ENCODE measurements at places on chromosomes 5 and 9.

DNA sequence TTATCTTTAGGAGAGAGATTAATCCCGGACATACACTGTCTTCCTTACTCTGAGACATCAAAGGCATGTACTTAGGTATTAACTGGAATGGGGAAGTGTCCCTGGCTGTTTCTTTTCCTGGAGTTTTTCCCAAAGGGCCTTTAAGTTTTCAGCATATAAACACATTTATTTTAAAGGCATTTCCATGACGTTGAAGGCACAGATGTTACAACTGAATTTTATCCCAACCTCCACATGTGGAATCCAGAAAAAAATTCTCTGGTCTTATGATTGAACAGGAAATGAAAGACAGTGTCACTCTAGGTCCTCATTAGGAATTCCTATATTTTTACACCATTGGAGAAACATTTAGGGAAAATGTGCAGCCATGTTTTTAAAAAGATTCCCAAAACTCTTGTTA, 41.6 kb upstream of the SHOC1 start:
- DNase-seq = no peak

DNA sequence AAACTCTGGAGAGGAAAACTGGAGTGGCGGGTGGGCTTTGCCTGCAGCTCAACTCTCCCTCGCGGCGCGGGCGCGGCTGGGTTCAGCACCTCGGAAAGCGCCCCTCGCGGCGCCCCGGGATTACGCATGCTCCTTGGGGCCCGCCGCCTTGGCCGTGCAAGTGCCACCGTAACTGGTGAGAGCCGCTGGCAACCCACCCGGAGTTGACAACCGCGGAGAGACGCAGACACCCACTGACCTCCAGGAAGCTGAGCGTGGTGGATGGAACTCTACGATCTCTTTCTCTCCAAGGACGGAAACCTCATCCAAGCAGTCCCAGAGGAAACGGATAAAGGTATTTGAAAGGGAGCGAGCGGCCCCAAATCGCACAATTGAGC, 194 bp upstream of the RXFP3 start:
- DNase-seq = no peak

DNA sequence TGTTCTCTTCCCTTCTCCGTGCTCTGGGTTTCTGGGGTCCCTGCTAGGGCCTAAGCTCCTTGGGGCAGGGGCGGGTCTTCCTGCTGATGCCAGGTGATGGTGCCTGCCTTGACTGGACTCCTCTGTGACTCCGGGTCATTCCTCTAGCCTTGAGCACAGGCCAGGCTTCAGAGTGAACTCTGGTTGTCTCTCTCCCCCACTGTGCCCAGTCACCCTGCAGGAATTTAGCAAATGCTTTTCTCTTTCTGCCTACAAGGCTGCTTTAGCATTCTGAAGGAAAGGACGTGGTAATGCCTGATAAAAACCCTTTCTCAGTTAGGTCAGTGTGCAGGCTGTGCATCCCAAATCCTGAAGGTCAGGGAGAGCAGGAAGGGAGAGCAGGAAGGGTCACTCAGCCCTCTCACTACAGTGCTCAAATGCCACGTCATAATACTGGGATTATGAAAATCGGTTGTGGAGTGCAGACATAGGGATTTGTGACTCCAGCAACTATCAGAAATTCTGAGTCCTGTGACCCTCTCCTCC, 2.7 kb downstream of the CXCL14 start:
- no peak for DNase-seq

- no peak for DNase-seq
These were observed 39.8 kb downstream of the POLK start for GRCh38 chr5:75551471-75551870.

DNA sequence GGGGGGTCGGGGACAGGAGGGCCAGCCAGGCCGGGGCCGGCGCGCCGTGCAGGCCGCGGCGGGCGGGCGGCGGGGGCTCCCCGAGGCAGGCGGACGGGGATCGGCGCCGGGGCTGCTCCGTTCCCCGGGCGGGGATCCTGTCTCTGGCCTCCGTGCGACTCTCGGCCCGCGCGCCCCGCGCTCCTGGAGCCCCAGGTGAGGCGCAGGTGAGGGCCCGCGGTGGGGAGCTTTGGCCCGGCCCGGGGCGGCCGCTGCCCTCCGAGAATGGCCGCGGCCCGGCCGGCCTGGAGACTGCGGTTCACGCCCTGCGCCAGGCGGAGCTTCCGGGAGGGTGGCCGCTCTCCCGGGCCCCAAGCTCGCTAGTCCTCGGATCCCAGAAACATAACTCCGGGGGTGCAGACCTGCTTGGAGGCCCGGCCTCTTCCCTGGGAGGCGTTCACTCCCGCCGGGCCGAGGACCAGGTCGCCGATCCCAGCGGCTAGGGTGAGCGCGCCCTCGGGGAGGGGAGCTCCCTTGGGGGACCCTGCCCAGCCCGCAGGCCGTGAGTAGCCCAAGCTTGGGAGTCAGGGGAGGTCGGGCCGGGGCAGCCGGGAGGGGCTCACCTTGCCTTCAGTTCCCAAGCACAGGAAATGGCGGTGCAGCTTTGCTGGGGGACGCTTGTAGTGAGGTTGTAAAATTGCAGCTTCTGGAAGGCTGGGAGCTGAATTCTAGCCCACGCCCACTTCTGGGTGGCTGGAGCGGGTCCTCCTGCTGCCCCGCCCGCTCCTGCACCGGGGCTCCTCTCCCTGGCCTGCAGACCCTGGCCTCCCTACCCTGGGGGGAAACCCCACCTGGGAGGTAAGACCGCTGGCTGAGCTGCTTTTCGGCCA, 723 bp downstream of the PPP1R26 start:
- DNase-seq = no peak

GRCh38 chr5:96968074-96968473, 32.2 kb downstream of the LNPEP start:
- no peak for DNase-seq

DNA sequence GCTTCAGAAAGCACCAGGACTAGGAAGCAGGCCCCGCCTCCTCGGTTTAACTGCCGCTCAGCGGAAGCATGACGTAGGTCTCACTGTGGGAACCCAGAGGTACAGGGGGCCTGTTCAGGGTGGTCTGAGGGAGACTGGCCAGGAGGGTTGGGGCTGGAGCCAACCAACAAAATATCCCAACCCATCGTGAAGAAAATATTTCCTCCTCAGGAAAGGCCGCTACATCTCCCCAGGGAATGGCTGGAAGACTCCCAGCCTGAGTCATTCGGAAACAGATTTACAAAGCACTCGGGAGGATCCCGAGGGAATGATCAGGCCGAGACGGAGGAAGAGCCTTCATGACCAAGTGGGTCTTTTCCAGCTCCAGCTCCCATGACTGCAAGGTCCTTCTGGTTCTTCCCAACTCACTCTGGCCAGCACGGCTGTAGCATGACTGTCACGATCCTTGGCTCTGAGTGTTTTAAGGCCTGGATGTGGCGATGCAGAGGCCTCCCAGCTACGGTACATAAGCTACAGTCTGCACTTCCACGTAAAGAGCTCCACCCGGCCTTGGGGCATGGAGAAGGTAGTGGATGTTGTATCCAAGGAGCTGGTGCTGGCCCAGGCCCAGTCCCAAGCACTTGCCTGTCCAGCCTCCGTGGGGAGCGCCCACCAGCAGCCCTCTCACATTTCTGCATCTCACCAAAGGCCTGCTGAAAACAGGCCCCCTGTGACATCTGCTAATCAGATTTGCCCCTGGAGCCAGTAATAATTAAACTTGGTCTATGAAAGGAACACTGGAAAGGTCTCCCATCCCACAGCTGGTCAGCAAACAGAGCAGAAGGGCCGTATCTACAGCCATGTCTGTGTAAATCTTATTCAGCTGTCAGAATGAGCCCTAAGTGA, 100.6 kb downstream of the LHFPL2 start:
- DNase-seq = peak; percentile 82

DNA sequence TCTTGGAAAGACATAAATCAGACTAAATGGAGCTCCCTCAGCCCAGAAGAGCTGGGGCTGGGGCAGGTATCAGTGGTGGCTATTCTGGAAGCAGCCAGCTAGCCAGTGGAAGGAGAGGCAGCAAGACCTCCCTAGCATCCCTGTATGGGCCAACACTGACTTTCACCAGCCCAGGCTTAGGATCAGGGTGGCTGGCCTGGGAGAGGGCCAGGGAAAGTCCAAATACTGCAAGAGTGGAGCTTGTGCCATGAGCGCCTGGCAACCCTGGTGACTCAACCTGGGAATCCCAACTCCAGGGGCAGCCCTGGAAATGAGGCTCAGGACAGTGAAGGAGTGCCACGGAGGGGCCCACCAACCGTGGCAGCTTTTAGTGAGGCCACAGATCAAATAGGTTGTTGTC, 7.6 kb upstream of the IRF1 start:
- peak; percentile 30 for DNase-seq

DNA sequence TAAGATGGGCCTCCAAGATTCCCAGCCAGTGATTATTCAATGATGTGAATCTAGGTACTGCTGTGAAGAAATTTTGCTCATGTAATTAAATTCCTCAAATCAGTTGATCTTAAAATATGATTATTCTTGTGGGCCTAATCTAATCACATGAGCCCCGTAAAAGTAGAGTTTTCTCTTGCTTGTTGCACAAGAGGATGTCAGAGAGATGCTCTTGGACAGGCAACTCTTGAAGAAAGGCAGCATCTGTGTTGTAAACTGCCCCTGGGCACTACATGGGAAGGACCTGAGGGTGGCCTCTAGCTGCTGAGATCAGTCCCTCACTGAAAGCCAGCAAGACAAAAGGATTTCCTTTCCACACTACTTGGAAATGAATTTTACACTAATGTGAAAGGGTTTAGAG, 132.9 kb downstream of the TRPM3 start:
- no peak for DNase-seq

- no peak for DNase-seq
These were observed 226.3 kb downstream of the SMARCA2 start for GRCh38 chr9:2241461-2241835.

GRCh38 chr9:127814619-127815511, 12.2 kb downstream of the FPGS start:
- no peak for DNase-seq

DNA sequence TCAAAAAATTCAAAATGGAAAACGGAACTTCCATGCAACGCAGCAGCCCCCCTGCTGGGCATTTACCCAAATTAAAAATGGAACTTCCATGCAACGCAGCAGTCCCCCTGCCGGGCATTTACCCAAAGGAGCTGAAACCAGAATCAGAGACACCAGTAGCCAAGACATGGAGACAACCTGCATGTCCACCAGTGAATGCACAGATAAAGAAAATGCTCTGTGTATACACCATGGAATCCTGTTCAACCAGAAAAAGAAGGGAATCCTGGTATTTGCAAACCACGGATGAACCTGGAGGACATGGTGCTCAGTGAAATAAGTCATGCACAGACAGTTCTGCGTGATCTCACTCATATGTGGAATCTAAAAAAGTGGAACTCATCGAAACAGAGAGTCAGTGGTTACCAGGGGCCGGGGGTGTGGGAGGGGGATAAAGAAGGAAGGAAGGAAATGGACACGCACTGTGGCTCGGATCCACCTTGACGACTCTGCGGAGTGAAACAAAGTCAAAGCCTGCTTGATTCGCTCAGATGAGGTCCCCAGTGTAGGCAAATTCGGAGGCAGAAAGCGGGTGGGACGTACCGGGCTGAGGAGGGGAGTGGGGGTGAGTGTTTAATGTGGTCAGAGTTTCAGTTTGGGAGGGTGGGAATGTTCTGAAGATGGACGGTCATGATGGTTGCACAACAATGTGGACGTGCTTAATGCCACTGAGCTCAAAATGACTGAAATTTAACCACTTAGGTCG, 40.2 kb upstream of the EXOC3 start:
- DNase-seq = no peak

GRCh38 chr5:13932011-13932410, 12.5 kb downstream of the DNAH5 start:
- no peak for DNase-seq

- DNase-seq = no peak
These were observed 17.4 kb upstream of the ADRB2 start for GRCh38 chr5:148808864-148809642.

- no peak for DNase-seq
These were observed 80.0 kb upstream of the TUT7 start for GRCh38 chr9:86434039-86434726.

GRCh38 chr5:6448622-6449464, at the start of gene UBE2QL1:
Gene UBE2QL1 (plus strand): TSS chr5:6448859. CDS start chr5:6448894, 35 bp downstream.
- DNase-seq = no peak

DNA sequence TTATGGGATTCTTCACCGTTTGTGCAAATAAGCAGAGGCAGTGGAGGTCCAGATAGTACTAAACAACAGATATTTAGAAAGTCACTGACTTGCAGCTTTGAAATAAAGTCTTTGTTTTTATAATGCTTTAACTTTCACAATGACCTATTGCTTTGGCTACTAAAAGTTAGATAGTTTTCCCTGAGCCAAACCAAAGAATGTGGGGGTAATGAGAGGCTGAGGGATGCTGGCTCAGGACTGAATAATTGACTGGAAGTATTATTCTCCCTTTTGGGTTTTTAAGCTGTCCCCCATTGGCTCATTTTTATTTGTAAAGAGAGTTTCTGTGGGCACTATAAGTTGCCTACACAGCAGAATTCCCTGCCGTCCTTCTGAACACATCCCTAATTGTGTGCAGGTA, 99.2 kb upstream of the ACTBL2 start:
- no peak for DNase-seq

DNA sequence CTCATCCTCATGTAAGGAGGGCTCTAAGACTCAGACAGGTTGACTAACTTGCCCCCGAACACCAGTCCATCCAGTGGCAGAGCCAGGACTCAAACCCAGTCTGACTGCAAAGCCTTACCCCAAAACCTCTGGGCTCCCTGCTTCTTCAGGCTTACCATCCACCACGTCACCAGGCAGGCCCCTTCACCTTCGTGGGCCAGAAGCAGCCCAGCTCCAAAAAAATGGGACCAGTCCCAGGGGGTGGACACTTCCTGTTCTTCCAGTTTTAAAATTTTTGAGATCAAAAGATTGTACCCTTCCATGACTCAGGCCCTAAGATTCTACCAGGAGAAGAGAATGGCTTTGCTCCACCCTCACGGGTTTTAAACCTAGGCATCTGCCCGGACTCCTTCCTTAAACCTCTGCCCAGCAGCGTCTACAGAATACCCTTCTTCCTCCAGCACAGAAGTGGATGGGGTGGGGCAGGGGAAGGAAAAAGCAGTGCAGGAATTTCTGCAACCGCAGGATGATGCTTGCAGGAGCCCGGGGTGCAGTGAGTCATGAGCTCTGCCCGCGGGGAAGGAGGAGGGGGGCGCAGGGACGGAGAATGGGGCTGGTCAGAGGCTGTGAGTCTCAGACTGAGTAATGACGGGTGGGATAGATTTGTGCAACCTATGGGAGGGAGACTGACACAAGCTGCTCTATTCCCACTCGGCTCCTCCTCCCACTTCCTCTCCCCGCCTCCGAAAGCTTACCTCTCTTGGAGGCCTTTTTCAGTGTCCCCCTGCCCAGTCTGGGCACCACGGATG, 50.4 kb upstream of the STXBP1 start:
- peak; percentile 78 for DNase-seq

GRCh38 chr5:98320343-98320742, 453.1 kb upstream of the RGMB start:
- DNase-seq = no peak

- no peak for DNase-seq
These were observed 121.6 kb downstream of the TLR4 start for GRCh38 chr9:117825609-117826347.

DNA sequence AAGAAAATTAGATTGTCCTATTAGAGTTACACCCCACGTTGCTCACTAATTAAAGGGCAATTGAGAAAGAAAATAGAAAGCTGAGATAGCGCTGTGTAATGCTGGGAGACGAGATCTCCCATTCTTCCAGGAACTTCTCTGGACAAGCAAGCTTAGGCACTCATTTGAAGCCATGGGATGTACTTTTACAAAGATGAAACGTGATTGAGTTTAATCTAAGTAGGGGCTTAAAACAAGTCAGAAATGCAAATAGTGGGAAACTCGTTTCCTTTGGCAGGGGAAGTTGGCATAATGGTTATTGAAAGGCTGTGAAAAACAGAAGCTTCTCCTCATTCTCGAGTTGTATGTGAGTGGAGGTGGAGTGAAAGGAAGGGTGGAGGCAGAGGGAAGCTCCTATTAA, 3.7 kb downstream of the PRDM6 start:
- no peak for DNase-seq
